Naive thymus-derived CD4-positive, alpha-beta T cell (primary cell): ENCODE measurements at places on chromosomes 3 and 15. TPM values are rescaled to one million over a fixed set of nuclear protein-coding genes. Genes with fewer than 3 reads are reported as not detected.

TYRO3 gene
- total RNA-seq: 0.32 TPM

DNA sequence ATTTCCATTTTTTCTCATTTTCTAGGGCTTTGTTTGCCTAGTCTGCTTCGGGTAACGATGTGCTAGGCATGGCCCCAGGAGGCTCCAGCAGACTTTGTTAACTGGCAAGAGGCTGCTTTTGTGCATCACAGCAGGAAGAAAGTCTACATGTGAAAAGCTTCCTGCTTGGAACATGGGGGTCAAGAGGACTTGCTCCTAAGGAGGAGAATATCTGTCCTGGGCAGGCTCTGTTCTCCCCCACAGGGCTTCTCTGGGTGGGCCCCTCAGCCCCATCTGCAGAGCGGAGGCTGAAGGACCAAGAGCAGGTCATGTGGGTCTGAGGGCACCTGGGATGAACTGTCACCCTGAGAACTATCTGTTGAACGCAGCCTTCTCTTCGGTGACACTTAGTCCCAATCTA lies 94.7 kb downstream of the CCNL1 start:
- no peaks in the 10 kb centered on the region for H3K36me3 ChIP-seq
- H3K27me3 ChIP-seq: no peaks in the 10 kb centered on the region
- H3K4me1 ChIP-seq: peaks cover 30% of the 10 kb centered on the region
- no peak overlapping the region for H3K27ac ChIP-seq

GRCh38 chr15:79962178-79962577 lies 8.8 kb downstream of the BCL2A1 start:
- no peak overlapping the region for H3K27ac ChIP-seq
- no peaks in the 10 kb centered on the region for H3K27me3 ChIP-seq

BMF gene
- 31.1 TPM for total RNA-seq

DNA sequence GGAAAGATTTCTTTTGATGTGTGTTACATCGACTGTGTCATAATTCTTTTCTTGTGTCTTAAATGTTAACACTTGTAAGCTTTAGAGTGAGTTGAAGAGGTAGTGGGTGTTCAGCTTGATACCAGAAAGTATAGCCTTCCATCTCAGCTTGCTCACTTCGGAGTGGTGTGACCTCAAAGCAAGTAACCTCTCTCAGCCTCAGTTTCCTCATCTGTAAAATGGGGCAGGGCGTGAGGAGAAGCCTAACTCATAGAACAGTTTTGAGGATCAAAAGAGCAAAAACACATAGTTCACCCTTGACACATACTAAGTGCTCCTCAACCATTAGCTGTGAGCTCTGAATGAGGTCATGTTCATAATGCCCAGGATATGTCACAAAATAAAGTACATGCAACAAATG lies 434.8 kb upstream of the PROK2 start:
- H3K36me3 ChIP-seq: no peaks in the 10 kb centered on the region
- H3K4me1 ChIP-seq: no peaks in the 10 kb centered on the region
- no peak for DNase-seq
- H3K4me3 ChIP-seq: no peak overlapping the region
- no peaks in the 10 kb centered on the region for H3K27me3 ChIP-seq
